Stimulated activated CD8-positive, alpha-beta memory T cell treated with anti-CD3 and anti-CD28 coated beads, Interleukin-12 subunit alpha, Interleukin-12 subunit beta, amount 100 ng/mL, for 4 hours (primary cell): ENCODE measurements at places on chromosomes 13 and 19.

- no peak for DNase-seq
These were observed 84.9 kb downstream of the DPF1 start for GRCh38 chr19:38139122-38139521.

DNA sequence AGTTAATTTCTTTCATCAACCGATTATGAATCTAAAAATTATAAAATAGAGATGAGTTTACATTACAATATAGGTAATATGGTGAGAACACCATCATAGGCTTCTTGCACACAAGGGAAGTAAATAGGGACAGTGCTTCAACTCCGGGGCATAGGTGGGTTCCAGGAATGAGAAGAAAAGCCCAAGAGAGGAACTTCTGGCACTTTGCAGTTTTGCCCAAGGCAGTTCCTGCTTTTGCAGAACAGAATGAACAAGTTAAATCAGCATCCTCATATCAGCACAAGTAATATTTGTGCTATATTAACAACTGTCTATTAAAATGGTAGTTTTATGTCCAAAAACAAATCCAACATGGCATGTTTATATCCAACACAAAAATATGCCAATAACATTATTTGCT is 60.1 kb downstream of the DACH1 start:
- no peak for DNase-seq

DNA sequence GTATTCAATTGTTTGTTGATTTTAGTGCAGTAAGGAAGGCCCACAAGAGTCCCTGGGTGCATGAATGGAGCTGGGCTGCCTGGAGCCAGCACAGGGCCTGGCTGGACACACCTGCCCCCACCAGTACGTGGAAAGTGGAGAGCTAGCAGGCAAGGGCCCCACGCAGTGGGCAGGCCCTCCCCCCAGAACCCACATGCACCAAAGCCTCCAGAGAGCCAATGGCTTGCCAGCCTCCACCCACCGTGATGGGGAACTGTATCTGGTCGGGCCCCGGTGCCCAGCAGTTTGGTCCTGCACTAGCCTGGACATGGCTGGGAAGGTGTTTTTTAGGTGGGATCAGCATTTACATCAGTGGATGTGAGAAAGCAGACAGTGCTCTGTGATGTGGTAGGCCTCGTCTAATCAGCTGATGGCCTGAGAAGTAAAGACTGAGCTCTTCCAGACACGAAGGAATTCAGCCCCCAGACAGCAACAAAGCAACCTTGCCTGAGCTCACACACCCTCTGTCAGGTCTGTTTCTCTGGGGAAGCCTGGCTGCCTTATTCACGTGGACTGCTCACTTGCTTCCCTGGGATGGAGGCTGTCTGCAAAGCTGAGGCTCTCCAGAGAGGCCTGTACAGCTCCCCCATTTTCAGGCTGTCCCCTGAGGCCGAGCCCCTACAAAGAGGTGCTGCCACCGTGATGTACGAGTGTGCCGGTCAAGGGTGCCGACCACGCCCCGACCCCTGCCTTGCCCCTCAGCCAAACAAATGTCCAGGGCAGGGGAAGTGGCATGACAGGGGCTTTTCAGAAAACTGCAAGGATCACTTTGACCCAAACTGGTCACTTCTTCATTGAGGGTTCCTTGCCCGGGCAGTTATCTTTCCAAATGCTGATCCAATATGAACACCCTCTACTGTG is 27.5 kb downstream of the RAB20 start:
- no peak for DNase-seq

- DNase-seq = no peak
These were observed 19.6 kb downstream of the LILRB4 start for GRCh38 chr19:54682306-54682856.

- no peak for DNase-seq
These were observed 22.5 kb downstream of the TMEM255B start for GRCh38 chr13:113781571-113781970.

DNA sequence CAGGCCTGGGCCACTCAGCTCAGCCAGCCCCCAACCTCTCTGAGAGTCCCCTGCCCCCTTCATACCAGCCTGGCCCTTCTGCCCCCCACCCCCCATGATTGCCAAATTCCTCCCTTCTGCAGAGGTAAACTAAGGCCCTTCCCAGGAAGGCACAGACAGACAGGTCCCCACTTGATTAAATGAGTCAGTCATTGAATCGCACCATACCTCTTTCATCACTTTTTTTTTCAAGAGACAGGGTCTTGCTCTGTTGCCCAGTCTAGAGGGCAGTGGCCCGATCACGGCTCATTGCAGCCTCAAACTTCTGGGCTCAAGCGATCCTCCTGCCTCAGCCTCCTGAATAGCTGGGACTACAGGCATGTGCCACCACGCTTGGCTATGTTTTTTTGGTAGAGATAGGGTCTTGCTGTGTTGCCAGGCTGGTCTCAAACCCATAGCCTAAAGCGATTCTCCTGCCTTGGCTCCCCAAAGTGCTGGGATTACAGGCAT is 6.0 kb downstream of the PODNL1 start:
- no peak for DNase-seq

DNA sequence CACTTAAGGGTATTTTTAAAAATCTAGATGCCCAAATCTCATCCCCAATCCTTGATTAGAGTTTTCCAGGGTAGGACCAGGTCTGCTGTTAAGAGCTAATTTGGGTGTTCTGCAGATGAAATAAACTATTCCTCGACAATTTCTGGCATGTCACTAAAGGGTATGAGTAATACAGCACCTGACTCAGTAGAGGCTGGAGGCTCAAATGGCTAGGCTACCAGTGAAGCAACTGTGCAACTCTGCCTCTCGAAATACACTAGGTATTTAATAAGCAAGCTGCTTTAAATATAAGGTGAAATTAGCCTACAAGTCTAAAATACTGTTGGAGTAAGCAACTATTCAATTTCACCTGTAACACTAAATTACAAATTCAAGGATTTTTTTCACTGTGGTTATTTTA is 1.5 kb downstream of the RNF6 start:
- DNase-seq = no peak

DNA sequence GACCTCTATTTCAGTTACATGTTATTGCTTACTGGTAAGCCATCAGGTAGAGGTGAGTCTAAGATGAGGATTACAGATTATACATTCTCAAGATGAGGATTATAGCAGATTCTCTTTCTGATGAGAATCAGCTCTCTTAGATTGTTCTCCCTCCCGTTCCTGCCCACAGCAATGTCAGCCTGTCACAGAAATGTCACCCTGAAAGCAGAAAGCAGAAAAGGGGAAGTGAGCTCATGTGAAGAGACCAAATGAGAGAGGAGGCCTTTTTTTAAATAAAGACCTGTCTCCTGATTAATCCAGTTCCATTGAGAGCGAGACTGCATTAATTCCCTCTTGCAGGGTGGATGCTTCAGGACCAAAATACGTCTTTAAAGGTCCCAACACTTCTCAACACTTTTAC is 445.6 kb downstream of the KCTD12 start:
- DNase-seq = no peak

- DNase-seq = no peak
These were observed 27.5 kb downstream of the MICU2 start for GRCh38 chr13:21576426-21576825.

GRCh38 chr19:32265995-32266394 is 79.4 kb upstream of the ZNF507 start:
- no peak for DNase-seq

DNA sequence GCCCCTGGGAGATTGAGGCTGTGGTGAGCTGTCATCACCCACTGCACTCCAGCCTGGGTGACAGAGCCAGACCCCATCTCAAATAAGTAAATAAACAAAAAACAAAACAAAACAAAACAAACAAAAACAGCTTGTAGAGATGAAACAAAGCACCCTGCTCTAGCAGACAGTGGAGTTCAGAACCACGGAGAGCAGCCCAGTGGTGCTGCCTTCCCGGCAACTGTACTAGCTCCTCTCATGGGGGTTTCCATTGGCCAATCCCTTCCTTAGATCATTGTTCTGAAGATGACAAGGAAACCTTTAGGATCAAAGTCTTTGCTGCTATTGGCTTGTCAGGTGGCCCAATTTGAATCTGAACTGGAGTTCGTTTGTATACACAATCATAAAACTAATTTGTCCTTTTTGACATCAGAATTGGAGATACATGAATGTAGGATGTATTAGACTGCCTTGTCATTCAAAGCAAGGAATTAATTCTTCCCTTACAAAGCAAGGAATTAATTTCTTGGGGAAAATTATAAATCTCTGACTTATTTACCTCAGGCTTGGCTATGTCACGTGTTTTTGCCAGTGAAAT is 19.7 kb upstream of the SYCN start:
- DNase-seq = no peak

GRCh38 chr19:23996549-23996948 is 81.9 kb downstream of the ZNF726 start:
- no peak for DNase-seq

GRCh38 chr13:33740134-33740538 is 77.8 kb upstream of the RFC3 start:
- no peak for DNase-seq

GRCh38 chr13:75797239-75797638 is 161.1 kb downstream of the LMO7 start:
- DNase-seq = no peak

- no peak for DNase-seq
These were observed 15.9 kb downstream of the BCAM start for GRCh38 chr19:44824761-44825160.
